Activated CD4-positive, alpha-beta T cell treated with anti-CD3 and anti-CD28 coated beads, Interleukin-2, amount 10 ng/mL, durations not matched to agents 24 days and 14 days (primary cell): ENCODE measurements at places on chromosomes 16 and 17. TPM values are rescaled to one million over a fixed set of nuclear protein-coding genes. Genes with fewer than 3 reads are reported as not detected.

DNA sequence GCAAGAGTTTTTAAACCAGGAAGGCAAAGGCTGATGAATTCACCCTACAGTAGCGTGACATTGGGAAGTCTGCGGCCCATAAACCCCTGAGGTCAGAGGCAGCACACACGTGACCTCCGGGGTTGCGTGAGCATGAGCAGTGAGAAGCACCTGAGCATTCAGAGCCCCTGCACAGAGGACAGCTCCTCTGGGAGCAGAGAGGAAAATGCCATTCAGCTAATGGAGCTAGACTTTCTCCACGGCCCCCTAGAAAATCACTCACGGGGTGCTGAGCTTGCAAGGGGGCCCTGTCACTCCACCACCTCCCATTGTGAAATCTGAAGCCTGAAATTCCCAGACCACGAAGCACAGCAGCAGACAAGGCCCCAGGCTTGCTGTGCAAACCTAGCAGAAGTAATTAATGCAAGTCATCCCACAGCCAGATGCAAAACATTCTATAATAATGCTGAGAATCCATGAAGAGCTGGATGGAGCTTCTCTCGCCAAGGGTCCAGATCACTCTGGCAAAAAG lies 114.9 kb upstream of the RCVRN start:
- no peak for DNase-seq

- DNase-seq: no peak
Observed at GRCh38 chr16:65744401-65744800, 622.1 kb upstream of the CDH5 start.

DNA sequence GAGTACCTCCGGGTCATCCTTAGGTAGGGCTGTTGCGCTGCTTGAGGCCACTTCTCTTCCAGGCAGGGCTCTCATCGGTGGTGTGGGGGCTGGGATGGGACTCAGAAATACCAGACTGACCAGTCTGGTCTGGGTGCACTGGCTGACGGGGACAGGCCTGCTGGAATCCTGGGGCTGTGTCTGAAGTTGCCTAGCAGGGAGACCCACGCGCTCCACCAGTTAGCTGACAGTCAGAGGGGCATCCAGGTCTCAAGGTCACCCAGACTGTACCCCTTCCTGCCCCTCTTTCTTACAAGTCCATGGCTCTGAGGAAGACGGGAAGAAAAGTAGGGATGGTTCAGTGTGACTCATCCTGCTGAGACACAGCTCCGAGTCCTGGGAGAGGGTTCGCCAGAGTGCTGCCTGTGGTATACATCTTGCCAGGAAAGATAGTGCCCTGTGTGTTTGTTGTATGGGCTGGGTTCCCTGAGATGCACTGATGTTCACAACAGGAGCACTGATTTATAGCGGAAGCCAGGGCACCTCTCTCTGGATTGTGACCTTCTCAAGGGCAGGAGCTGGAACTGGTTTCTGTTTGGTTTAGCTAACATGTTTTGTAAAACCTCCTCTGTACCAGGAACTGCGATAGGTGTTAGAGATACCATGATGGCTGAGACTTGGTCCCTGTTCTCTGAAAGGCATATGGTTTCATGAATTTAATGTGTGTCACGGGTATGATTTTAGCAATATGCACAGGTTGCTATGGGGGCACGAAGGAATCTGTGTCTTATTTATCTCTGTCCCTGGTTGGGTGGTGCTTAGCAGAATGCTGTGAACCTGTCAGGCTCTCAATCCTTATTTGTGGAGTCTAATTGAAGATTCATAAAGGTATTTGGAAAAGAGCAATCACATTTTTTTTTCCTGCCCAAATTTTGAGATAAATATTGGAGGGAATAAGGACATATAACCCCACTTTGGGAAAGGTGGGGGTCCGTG lies 97.5 kb downstream of the OR1D5 start:
- DNase-seq: no peak

DNA sequence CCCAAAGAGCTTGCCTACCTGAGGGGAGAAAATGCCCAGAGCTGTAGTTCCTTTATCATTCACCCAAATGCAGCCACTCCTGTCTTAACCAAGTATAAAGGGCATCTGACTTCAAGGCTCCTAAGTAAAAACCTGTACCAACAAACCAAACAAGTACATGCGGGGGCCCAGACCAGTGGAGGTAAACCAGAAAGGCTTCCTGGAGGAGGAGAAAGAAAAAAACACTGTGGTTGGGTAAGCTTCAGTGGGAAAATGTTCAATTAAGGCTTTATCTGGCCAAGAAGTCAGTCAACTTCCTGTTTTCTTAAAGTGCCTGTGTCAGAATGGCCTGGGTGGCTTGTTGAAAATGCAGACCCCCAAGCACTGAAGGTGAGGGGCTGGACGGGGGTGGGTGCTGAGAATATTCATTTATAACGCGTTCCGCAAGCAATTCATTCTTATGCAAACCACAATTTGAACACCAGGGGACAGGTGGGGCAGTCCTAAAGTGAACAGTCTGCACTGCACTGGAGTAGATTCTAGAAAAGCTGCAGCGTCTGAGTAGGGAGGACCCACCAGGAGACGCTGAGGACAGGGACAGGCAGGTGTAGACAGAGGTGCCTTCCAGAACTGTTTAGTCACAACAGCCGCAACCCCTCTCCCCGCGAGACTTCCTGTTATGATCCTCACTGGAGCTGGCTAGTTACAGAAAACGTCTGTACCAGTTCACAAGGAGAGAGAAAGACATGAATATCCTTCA lies 467.1 kb downstream of the SOX9 start:
- peak; percentile 67 for DNase-seq

DNA sequence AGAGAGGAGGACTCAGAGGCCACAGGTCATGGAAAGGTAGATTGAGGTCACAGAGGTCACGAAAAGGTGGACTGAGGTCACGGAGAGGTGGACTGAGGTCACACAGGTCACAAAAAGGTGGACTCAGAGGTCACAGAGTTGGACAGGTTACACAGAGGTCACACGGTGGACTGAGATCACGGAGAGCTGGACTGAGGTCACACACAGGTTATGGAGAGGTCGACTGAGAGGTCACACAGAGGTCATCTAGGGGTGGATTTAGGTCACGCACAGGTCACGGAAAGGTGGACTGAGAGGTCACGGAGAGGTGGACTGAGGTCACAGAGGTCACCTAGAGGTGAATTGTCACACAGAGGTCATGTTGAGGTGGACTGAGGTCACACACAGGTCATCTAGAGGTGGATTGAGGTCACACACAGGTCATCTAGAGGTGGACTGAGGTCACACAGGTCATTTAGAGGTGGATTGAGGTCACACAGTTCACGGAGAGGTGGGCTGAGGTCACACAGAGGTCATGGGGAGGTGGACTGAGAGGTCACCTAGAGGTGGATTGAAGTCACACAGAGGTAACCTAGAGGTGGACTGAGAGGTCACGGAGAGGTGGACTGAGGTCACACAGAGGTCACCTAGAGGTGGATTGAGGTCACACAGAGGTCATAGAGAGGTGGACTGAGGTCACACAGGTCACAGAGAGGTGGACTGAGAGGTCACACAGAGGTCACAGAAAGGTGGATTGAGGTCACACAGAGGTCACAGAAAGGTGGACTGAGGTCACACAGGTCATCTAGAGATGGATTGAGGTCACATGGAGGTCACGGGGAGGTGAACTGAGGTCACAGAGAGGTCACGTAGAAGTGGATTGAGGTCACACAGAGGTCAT lies 26.7 kb upstream of the JPT2 start:
- DNase-seq: no peak

GRCh38 chr16:75746359-75746758 lies 20.1 kb upstream of the CPHXL start:
- DNase-seq: no peak

- no peak for DNase-seq
Observed at GRCh38 chr17:79301469-79301868, 226.8 kb downstream of the ENGASE start.

KIF2B gene
- total RNA-seq: not detected in 2 replicates

JPH3 gene
- total RNA-seq: 0.19 TPM in 1 of 2 replicates, not detected in the other

MYH2 gene
- total RNA-seq: not detected in 2 replicates

HS3ST3A1 gene
- 2.3 and 3.7 TPM in 2 replicates for total RNA-seq
